ENCODE measurements at places on chromosomes 12 and 14. TPM values are rescaled to one million over a fixed set of nuclear protein-coding genes. Genes with fewer than 3 reads are reported as not detected.

The NFATC4 gene
- total RNA-seq = 48.2 TPM

The PMEL gene
- total RNA-seq = 0.28 TPM

The REM2 gene
- 0.14 TPM for total RNA-seq

The TDRD9 gene
- 0.37 TPM for total RNA-seq

The NDRG2 gene
- total RNA-seq = not detected

The ZNF605 gene
- 8.1 TPM for total RNA-seq

The KRT85 gene
- total RNA-seq = not detected

Data from smooth muscle cell of bladder (primary cell).